Bladder microvascular endothelial cell (primary cell): ENCODE measurements at places on chromosomes 16 and 17. TPM values are rescaled to one million over a fixed set of nuclear protein-coding genes. Genes with fewer than 3 reads are reported as not detected.

CCL4 gene
- not detected in 2 replicates for total RNA-seq

CASKIN1 gene
- total RNA-seq = 0.50 TPM in 1 of 2 replicates, not detected in the other

SDK2 gene
- total RNA-seq = not detected in 2 replicates

CACNG3 gene
- not detected in 2 replicates for total RNA-seq

CRLF3 gene
- 20.7 and 24.5 TPM in 2 replicates for total RNA-seq

IRF8 gene
- total RNA-seq = 0.32 and 23.8 TPM in 2 replicates

FBXL16 gene
- under 0.01 and 0.13 TPM in 2 replicates for total RNA-seq

MAPK8IP3 gene
- 21.9 and 50.8 TPM in 2 replicates for total RNA-seq

ZNF646 gene
- total RNA-seq = 7.8 and 16.0 TPM in 2 replicates

TBC1D3 gene
- total RNA-seq = not detected in 2 replicates

HOXB4 gene
- 2.3 and 3.3 TPM in 2 replicates for total RNA-seq
